Stimulated activated CD4-positive, alpha-beta T cell treated with anti-CD3 and anti-CD28 coated beads, Interleukin-12 subunit alpha, Interleukin-12 subunit beta, amount 100 ng/mL, for 4 hours (primary cell): ENCODE measurements at places on chromosomes 11 and 22.

DNA sequence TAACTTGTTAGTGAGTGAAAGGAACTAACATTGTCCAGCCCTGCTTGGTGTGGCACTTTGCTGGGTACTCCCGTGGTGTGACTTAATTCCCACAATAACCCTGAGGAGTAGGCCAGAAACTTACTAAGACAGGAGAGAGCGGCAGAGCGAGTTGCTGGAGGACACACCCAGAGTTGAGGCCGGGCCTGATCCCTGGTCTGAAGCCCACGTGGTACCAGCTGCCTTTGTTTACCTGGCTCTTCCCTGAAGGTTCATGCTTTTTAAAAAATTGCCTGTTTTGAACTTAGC lies 594 bp downstream of the MPST start:
- no peak for DNase-seq

DNA sequence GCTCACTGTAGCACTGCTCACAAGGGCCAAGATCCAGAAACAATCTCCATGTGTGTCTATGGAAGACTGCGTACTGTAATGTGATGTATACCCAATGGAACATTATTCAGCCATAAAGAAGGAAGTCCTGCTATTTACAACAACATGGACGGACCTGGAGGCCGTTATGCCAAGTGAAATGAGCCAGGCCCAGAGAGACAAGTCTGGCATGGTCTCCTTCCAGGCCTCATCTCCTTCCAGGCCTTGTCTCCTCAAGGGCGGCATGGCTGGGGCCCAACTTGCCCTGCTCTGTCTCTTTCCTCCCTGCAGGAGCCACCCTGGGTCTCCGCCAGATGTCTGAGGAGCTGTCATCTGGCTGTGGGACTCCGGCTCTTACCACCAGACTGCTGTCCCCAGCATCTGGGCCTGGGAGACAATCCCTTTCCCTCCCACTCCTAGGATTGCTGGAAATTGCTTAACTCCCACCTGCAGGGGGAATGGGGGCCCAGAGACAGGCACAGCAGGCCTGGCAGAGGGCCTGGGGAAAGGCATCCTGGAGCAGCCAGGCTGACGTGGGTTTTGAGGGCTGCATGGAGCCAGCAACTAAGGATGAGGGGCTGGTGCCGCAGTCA lies 1326.6 kb downstream of the TBC1D22A start:
- no peak for DNase-seq

DNA sequence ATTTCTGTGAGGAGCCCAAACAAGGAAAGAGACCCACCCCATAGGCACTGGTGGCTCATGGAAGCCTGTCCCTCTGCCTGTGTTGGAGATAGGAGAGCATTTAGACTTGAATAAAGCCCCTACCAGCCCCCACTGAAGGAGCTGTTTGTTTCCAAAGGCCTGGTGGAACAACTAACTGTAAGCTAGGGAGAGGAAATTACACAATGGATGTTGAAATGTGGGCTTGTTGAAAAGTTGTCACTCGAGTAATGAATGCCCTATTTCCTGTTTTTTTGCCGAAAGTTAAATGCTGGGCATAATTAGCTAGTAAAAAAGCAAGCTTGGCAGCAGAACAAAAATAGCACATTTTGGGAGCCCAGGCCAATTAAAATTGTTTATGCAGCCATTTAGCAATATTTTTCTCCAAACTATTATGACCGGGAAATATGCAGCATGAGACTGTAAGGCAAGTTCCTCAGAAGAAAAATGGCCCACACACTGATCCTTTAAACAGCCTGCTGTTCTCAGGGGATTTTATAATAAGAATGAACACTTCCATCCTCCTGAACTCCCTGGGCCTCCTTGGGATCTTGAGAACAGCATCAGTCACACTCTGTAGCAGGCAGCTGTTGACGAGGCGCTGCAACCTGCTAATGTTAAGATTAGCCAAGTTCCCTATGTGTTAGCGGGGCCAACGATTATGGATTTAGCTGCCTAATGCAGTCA lies 38.6 kb upstream of the LMO2 start:
- no peak for DNase-seq

GRCh38 chr22:39530692-39531331 lies 1.7 kb downstream of the RPS19BP1 start:
- DNase-seq = no peak

DNA sequence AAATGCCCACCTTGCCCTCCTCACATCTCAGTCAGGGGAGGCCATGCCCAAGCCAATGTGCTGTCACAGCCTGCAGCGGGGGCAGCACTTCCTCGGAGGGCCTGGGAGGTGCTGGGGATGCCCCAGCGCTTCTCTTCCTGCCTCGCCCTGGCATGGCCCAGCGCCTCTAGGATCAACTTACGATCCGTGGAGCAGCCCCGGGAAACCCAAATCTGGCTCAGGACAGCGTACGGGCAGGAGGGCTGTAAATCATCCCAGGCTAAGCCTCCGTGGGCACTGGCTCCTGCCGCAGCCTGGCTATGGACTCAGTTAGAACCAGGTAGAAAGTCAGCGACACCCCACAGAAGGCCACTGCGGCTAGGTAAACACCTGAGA lies 60.9 kb upstream of the EMID1 start:
- no peak for DNase-seq

DNA sequence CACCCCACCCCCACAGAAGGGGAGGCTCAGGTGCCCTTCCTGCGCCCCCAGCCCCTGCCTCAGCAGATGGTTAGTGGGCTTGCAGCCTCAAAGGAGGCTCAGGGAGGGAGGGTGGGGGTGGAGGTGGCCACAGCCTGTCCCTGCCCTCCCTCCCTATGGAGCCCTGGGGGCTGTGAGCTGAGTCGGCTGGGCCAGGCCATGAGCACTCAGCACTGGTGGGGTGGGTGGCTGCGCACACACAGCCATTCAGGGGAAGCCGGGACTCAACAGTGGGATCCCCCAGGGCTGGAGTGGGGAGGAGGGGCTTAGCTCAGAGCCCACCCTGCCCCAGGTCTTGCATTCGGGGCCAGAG lies 50.2 kb downstream of the FLRT1 start:
- no peak for DNase-seq

GRCh38 chr11:45444796-45445195 lies 158.7 kb upstream of the SYT13 start:
- DNase-seq = no peak

- DNase-seq = no peak
Measured at GRCh38 chr11:70243912-70244652, 26.4 kb upstream of the PPFIA1 start.

DNA sequence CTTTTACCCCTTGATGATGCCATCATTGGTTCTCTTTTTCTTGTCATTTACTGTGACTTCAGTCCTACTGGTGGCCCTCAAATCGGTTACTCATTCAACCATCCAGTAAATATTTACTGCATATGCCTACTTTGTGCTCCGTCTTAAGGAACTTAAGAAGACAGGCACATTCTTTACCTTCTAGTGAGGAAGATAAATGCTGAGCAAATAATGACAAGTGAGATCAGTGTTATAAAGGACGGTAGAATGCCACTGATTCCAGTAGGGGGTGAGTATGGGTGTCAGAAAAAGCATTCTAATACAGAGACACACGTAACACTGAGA lies 1.6 kb downstream of the ANKRD42 start:
- no peak for DNase-seq

DNA sequence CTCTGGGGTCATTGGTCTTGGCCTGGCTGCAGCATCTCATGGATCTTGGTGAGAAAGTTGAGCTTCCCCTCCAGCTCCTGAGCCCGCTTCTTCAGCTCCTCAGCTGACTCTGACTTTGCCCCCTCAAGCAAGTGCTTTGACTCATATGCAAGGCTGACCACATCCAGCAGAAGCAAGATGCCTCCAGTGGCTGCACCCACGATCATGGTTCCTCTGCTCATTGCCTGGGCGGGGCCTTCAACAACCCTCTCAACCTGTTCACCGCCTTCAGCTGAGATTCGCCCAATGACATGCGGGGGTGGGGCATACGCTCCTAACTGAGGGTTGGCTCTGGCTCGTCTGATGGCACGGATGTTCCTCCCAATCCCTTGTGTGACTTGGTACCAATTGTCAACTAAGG lies 11.9 kb downstream of the APOL2 start:
- no peak for DNase-seq

- DNase-seq = no peak
Measured at GRCh38 chr11:13061294-13061990, 52.3 kb downstream of the RASSF10 start.

- DNase-seq = no peak
Measured at GRCh38 chr11:64647019-64647779, 56.2 kb downstream of the SLC22A12 start.

GRCh38 chr11:125519860-125520834 lies 24.1 kb upstream of the FEZ1 start:
- DNase-seq = no peak

GRCh38 chr22:46373159-46373558 lies 37.6 kb downstream of the TRMU start:
- no peak for DNase-seq
